Activated B cell treated with CpG ODN at 0.5 μM for 24 hours (primary cell): ENCODE measurements at places on chromosomes 6 and 20. TPM values are rescaled to one million over a fixed set of nuclear protein-coding genes. Genes with fewer than 3 reads are reported as not detected.

DNA sequence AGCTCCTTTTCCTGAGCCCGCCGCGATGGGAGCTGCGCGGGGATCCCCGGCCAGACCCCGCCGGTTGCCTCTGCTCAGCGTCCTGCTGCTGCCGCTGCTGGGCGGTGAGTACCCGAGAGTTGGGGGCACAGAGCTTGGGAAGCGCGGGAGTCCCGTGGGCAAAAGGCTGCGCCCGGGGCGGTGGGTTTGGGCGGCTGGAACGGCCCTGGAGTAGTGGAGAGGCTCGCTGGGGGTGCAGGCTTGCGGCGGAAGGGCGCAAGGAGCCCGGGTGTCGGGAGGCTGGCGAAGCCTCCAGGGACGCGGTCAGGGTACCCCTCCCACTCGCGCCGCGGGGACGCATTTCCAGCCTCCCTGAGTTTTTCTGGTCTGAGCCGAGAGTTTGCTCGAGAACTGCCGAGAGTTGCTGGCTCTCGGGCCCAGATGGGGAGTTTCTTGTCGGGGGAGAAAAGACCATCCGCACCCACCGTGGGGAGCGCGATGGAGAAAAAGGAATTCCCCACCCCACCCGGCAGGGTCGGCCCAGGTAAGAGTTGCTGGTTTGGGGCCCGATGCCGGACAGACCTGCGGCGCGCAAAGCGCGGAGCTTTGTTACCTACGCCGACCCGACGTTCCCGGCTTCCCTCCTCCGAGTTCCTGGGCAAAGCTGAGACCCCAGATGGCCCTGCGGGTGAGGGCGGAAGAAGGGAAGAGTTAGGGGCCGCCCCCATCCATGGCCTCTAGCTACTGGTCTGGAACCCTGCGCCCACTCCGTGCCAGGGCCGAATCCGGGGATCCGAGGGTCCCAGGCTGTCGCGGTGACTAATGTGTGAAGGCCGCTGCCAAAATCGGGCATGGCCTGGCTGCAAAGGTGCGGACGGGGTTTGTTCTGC is 584 bp downstream of the PTK7 start:
- DNase-seq, result no peak

- no peak for DNase-seq
Observed at GRCh38 chr6:62045502-62045901, 240.5 kb downstream of the KHDRBS2 start.

- DNase-seq, result no peak
Observed at GRCh38 chr6:117771403-117771802, 96.1 kb downstream of the NUS1 start.

GRCh38 chr6:88725111-88725975 is 238.1 kb downstream of the RNGTT start:
- no peak for DNase-seq

GRCh38 chr6:125834348-125834747 is 43.6 kb downstream of the NCOA7 start:
- DNase-seq, result no peak

GRCh38 chr6:32168350-32168749 is 4.0 kb downstream of the EGFL8 start:
- no peak for DNase-seq

DNA sequence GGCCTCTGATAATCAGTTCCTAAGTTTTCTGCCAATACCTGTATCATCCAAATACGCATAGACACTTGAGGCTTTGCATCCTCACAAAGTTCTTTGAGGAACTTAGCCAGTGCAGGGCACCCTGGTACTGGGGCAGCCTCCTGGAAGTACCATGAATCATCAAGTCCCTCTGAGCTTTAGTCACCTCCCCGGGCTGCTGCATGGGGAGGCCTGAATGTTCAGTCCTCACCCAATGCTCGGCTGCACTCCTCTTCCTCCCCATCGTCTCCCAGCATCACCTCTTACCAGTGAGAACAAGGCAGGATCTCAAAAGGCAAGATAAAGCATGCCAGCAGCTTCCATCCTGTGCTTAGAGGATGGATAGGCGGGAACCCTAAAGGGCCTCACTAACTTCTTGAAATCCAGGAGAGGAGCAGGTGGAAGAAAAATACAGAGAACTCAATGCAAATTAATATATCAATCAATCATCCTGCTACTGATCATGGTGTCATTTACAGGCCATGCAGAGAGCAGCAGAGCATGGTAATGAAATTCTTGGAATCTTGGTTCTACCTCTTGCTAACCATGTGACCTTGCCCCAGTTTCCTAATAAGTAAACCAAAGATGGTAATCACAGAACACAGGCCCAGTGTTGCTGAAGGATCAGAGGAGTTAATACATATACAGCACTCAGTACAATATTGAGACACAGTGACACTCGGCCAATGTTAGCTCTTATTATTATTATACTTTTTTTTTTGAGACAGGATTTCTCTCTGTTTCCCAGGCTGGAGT is 4.7 kb upstream of the CCN6 start:
- DNase-seq, result no peak

DNA sequence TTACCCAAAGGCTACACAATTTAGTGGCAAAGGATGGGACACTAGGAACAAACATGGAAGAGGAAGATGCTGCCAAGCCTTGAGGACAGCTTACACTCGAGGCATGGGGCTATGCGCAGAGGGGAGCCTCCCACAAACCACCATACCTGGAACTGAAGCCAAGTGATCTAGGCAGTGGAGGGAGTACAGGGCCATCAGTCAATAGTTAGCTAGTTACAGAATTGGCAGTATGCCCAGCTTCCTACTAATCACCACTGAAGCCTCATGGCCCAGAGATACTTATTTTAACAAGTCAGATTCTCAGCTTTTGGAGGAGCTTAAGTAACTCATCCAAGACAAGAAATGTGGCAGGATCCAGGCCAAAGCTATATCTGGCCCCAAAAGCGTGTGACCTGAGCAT is 226.6 kb upstream of the MOCS1 start:
- no peak for DNase-seq

DNA sequence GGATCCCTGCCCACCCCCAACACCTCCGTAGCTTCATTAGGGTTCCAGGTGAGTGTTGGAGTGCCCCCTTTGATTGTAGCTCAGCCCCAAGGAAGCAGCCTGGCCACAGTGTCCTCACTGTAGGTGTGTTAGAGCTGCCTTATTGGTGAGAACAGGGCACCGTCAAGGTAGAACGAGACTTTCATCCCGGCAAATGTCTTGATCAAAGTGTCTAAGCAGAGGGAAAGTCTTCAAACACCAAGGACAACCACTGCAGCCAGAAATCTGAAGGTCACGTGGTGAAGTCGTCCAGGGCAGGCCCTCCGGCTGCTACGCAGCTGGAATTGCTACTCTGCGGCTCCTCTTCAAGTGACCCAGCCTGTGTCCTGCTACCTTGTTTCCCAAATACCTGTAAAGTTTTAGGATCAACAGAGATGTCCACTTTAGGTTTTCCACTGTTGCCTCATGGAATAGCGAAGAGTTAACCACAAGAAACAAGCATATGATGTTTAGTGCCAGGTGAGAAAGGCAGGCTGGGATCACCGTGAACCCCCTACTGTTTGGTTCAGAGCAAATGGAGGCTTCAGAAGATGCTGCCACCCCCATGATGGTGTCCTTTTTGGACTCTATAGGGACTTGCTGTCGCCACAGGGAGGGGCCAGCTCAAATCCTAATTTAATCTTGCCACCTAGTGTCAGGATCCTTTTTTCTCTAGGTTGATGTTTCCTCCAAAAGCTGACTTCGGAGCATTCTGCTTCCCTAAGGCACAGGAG is 1.7 kb upstream of the DLL1 start:
- no peak for DNase-seq

DNA sequence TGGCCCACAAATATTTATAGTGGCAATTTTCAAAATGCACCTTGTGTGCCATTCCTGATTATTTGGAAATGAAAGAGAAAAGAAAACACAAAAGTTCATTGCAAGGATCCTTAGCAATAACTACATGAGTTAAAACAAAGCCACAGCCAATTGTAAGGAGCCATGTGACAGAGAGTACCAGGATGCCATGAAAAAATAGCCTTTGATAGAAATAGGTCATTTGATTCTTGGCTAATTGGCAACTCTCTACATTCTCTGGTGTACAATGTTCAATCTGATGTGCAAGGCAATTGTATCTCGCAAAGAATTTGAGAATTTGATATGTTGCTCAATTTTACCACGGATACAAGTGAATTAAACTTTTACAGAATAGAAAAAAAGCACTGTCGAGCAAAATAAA is 9.6 kb downstream of the HLA-A start:
- no peak for DNase-seq

- DNase-seq, result no peak
Observed at GRCh38 chr20:16352321-16352720, 220.9 kb downstream of the KIF16B start.

DNA sequence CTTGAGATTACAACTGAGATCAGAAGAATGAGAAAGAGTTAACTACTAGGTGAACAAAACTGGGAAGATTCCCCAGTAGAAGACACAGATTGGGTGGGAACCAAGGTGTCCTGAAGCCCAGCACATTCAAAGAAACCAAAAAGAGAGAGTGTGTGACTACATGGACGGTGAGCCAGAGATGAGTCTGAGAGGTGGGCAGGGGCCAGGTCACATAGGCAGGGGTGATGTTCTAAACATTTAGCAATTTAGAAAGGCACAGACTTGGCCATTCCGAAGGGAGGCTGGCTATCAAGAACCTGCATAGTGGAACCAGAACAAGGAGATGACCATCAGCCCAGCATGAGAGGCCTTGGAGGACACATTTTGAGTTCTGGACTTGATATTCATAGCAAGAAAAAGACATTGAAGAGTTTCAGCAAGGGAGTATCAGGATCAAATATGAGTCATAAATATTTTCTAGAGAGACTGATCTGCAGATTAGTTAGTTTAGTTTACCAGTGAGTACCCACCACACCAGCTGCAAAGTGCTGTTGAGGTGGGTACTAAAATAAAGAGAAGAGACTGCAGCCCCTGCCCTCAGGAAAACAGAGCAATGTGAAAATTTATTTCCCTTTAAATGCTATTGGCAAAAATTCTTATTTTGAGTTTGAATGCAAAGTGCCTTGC is 340.5 kb upstream of the PRDM1 start:
- no peak for DNase-seq

- no peak for DNase-seq
Observed at GRCh38 chr6:116060572-116061283, at the start of gene FRK. Gene FRK, minus strand, starts transcription at chr6:116060891. Its CDS starts 580 bp downstream, at chr6:116060311.

DNA sequence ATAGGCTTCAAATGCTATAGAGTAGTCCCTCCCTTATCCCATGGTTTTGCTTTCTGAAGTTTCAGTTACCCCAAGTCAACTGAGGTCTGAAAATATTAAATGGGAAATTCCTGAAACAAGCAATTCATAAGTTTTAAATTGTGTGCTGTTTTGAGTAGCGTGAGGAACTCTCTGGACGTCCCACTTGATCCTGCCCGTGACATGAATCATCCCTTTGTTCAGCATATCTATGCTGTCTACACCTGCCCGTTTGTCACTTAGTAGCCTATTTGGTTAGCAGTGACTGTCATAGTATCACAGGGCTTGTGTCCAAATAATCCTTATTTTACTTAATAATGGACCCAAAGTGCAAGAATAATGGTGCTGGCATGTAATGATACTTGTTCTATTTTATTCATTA is 5.0 kb downstream of the PCMT1 start:
- DNase-seq, result no peak

DNA sequence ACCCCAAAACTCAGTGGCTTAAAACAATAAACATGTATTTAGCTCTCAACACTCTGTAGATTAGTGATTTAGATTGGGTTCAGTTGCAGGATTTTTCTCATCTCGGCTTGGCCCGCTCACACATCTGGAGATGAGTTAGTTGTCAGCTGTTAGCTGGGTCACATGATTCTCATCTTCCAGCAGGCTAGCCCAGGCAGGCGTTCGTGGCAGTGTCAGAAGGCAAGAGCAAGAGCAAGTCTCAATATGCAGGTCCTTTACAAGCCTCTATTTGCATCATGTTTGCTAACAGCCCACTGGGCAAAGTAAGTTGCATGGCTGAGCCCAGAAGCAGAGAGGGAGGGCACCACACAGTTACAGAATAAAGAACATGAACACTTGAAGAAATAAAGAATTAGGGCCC is 83.6 kb upstream of the MYLIP start:
- no peak for DNase-seq

- no peak for DNase-seq
Observed at GRCh38 chr6:7016226-7016625, 91.5 kb upstream of the RREB1 start.

DNA sequence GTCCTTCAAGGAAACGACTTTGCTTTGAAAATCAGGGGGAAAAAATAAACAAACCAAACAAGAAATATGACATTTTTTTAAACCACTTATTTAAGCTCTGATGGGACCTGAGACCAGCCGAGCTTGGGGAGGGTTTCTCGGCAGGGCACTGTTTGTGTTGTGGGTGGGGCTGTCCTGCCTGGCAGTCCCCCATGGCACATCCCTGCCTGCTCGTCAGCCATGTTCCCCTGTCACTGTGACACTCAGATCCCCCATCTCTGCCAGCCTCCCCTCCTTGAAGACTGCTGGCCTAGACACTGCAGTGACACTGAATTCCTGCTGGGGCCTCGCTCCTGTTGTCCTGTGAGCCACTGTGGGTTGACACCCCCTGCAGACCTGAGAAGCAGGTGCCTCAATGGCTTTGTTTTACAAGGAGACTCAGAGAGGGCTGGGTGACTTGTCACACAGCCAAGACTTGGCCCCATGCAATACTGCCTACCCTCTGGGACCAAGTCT is 95.1 kb upstream of the PTPN1 start:
- no peak for DNase-seq

GRCh38 chr6:44224029-44224964 is 902 bp downstream of the SLC29A1 start:
- DNase-seq, result no peak

GRCh38 chr20:14956026-14956425 is 618.6 kb upstream of the FLRT3 start:
- DNase-seq, result no peak

GRCh38 chr6:5439749-5440148 is 178.4 kb downstream of the FARS2 start:
- no peak for DNase-seq

GRCh38 chr6:88519301-88520016 is 353.3 kb upstream of the CNR1 start:
- no peak for DNase-seq

GRCh38 chr6:2931055-2931454 is 27.9 kb upstream of the SERPINB9 start:
- no peak for DNase-seq

- no peak for DNase-seq
Observed at GRCh38 chr6:155147958-155148663, 115.7 kb upstream of the CLDN20 start.

GRCh38 chr6:46638650-46639049 is 14.0 kb downstream of the CYP39A1 start:
- no peak for DNase-seq

- no peak for DNase-seq
Observed at GRCh38 chr6:32854376-32855178, 585 bp downstream of the PSMB9 start.

GRCh38 chr6:12957321-12958051 is 240.9 kb downstream of the PHACTR1 start:
- peak; percentile 30 for DNase-seq

- no peak for DNase-seq
Observed at GRCh38 chr6:101486124-101486523, 92.6 kb downstream of the GRIK2 start.

GRCh38 chr20:17710379-17711266 is 10.9 kb downstream of the BANF2 start:
- DNase-seq, result no peak

GRCh38 chr6:6193221-6193745 is 127.2 kb downstream of the F13A1 start:
- DNase-seq, result no peak

The LRRN4 gene
- total RNA-seq, result not detected in 2 replicates

The OPN5 gene
- not detected in 2 replicates for total RNA-seq

The STK4 gene
- 219 and 245 TPM in 2 replicates for total RNA-seq

The KPNA5 gene
- 25.0 and 29.9 TPM in 2 replicates for total RNA-seq

The EPB41L1 gene
- total RNA-seq, result 0.49 and 0.64 TPM in 2 replicates

The IPCEF1 gene
- 1.8 and 2.1 TPM in 2 replicates for total RNA-seq

The LAMA2 gene
- total RNA-seq, result 0.07 and 0.27 TPM in 2 replicates

The C6orf52 gene
- total RNA-seq, result 1.0 and 1.6 TPM in 2 replicates

The SLC35B3 gene
- 12.9 and 13.3 TPM in 2 replicates for total RNA-seq

The SMOC2 gene
- not detected in 2 replicates for total RNA-seq

The TNXB gene
- total RNA-seq, result 5.9 and 12.4 TPM in 2 replicates
